Lower lobe of right lung (tissue), 2 donors: ENCODE measurements at places on chromosomes 12 and 14. TPM values are rescaled to one million over a fixed set of nuclear protein-coding genes. Genes with fewer than 3 reads are reported as not detected.
A peak's percentile ranks its signal among the peaks of the same experiment; 100 is the strongest.

The TBC1D30 gene
- total RNA-seq, result 11.5 TPM

The MRPS35 gene
- total RNA-seq, result 31.5 TPM

The OAS3 gene
- 65.8 TPM for total RNA-seq

The SPTB gene
- 2.5 TPM for total RNA-seq

The B3GNT4 gene
- 0.30 TPM for total RNA-seq

DNA sequence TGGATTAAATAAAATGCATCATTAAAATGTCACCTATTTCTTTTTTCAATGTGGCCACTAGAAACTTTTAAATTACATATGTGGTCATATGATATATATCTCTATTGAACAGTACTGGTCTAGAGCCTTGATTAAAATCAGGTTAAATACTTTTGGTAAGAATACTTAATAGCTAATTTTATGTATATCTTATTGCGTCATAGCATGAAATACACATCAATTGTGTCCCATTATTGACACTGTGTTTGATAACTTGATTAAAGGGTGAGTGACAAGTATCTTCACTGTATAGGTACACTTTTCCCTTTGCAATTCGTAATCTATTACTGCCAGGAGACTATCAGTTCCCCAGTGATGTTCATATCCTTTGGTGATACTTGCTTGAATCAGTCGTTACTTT is 4.4 kb upstream of the HELB start:
- no peak overlapping the region for H3K27ac ChIP-seq
- H3K4me1 ChIP-seq, result peaks cover 2% of the 10 kb centered on the region
- no peaks in the 10 kb centered on the region for H3K27me3 ChIP-seq

DNA sequence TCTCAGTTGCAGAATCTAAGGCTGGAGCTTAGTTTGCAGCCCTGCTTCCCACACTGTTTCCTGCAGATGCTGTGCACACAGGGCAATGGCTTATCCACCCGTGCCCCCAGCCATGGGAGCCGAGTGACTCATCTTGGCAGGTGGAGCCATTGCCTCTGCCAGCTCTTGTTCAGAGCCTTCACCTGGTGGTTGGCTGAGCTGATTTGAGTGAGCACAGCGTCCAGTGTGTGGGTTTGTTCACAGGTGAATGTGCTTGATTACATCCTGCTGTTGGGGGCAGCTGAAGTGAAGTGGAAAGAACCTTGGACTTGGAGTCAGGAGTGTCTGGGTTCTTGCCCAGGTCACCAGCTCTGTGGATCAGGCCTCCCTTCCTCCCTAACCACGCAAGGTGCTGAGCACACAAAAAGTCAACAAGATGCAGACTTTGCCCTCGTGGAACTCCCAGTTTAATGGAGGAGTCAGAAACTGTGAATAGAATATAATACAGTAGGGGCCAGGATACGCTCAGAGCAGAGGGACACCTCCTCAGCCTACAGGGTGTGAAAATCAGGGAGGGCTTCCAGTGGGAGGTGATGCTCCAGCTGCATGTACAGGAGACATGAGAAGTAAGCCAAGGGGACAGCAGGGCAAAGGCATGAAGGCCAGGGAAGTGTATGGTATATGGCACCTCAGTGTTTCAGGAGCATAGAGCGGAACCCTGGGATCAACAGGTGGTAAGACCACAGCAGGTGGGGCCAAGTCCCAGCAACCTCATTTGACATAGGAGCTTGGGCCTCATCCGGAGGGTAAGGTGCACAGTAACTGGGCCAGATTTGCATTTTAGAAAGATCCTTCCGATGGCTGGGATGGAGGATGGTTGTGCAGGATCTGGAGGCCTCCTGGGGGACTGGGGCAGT is 22.8 kb downstream of the JDP2 start:
- peaks cover 59% of the 10 kb centered on the region for H3K36me3 ChIP-seq
- H3K4me3 ChIP-seq, result no peak overlapping the region
- H3K4me1 ChIP-seq, result peaks cover 83% of the 10 kb centered on the region
- H3K27me3 ChIP-seq, result no peaks in the 10 kb centered on the region
- H3K27ac ChIP-seq, result peak overlapping the region; percentile 31

- H3K27ac ChIP-seq, result no peak overlapping the region
- no peak overlapping the region for H3K4me3 ChIP-seq
- DNase-seq, result no peak
- H3K4me1 ChIP-seq, result no peaks in the 10 kb centered on the region
- no peaks in the 10 kb centered on the region for H3K36me3 ChIP-seq
- H3K27me3 ChIP-seq, result no peaks in the 10 kb centered on the region
Measured at GRCh38 chr12:51432921-51433320, 8.3 kb downstream of the SLC4A8 start.

GRCh38 chr12:92111256-92111655 is 34.4 kb downstream of the BTG1 start:
- DNase-seq, result no peak
- H3K4me1 ChIP-seq, result peaks cover 14% of the 10 kb centered on the region
- H3K27ac ChIP-seq, result no peak overlapping the region
- H3K27me3 ChIP-seq, result no peaks in the 10 kb centered on the region

- H3K4me3 ChIP-seq, result peak overlapping the region; percentile 50
- peak overlapping the region; percentile 97 for H3K27ac ChIP-seq
- no peaks in the 10 kb centered on the region for H3K27me3 ChIP-seq
- H3K36me3 ChIP-seq, result no peaks in the 10 kb centered on the region
- DNase-seq, result peak; percentile 92
- peaks cover 98% of the 10 kb centered on the region for H3K4me1 ChIP-seq
Measured at GRCh38 chr12:47812797-47813510, 6.7 kb downstream of the HDAC7 start.

GRCh38 chr14:55702511-55702910 is 122.5 kb downstream of the KTN1 start:
- DNase-seq, result no peak
- no peaks in the 10 kb centered on the region for H3K36me3 ChIP-seq
- H3K4me3 ChIP-seq, result no peak overlapping the region
- no peaks in the 10 kb centered on the region for H3K27me3 ChIP-seq

DNA sequence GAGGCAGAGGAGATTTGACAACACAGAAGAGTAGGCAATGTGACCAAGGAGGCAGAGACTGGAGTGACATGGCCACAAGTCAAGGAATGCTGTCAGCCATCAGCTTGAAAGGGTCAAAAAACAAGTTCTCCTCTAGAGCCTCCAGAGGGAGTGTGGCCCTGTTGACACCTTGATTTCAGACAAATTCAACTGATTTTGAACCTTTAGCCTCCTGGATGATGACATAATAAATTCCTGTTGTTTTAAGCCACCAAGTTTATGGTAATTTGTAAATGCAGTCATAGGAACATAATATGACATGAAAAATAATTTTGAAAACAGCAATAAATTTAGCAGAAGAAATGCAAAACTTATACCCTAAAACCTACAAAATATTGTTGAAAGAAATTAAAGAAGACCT is 8.5 kb upstream of the NGDN start:
- H3K4me1 ChIP-seq, result no peaks in the 10 kb centered on the region
- H3K27ac ChIP-seq, result no peak overlapping the region
- peaks cover 8% of the 10 kb centered on the region for H3K27me3 ChIP-seq

DNA sequence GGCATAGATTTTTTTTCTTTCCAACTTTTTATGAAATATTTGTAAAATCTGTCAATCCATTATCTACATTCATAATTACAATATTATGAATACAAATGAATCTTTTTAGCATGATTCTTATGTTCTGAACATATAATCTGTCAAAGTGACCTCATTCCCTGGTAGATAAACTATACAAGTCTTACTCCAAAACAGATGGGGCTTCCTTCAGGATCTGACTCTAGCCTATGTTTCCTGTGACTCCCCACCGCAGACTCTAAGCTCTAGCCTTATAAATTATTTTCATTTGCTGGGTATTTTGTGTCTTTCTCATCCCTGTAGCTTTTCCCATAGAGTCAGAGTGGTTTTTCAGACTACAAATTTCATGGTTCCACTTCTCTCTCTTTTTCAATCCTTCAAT is 202.1 kb upstream of the KITLG start:
- H3K4me3 ChIP-seq, result no peak overlapping the region
- no peaks in the 10 kb centered on the region for H3K4me1 ChIP-seq
- no peak for DNase-seq
- H3K27me3 ChIP-seq, result no peaks in the 10 kb centered on the region
- H3K36me3 ChIP-seq, result no peaks in the 10 kb centered on the region

DNA sequence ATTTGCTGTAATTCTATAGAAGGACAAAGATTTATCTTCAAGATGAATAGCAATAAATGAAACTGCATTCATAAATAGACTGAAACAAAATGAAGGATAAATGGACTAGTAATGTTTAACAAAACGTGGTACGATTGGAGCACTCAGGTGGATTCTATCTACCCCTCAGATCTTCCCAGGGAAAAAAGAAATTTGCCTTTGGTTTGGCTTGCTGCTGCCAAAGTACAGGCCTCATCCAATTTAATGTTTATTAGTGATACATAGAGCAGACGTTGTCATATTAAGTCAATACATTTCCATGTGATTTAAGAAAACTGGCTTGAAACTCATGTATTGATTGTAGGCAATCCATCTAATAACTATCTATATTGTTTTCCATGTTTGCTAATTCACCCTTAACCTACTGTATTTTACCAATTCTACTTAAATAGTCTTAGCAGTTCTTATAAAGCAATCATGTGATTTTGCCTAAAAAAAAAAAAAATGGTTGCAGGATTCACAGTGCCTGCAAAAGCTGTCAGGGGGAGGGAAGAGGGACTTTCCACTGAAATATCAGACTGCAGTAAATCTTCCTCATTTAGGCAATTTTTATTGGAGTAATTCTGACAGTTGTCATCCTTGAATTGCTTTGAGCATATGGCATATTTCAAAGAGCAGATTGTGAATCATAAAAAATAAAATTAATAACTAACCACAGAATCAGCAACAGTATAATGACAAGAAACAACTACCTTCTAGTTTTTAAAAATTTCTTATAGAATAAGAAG is 242.2 kb upstream of the NPAS3 start:
- no peak overlapping the region for H3K4me3 ChIP-seq
- no peaks in the 10 kb centered on the region for H3K27me3 ChIP-seq
- no peaks in the 10 kb centered on the region for H3K4me1 ChIP-seq
- DNase-seq, result no peak
- H3K36me3 ChIP-seq, result no peaks in the 10 kb centered on the region
